ENCODE measurements at places on chromosomes 5 and 9.

DNA sequence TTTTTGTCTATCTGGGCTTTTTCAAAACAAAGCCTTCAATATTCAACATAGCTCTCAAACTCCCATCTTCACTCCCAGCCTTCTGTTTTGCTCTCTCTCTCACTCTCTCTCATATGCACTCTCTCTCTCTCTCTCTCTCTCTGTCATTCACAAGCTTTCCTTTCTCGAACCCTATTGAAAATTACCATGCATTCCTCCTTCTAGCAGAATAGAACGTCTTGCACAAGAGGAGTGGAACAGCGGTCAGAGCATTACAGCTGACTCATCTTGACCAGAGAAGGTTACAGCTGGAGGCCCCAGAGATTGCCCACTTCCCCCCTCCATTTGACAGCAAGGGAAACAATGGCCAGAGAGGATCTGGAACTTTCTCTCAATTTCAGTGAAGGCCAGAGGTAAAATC is 51.0 kb upstream of the LIFR start:
- no peak for DNase-seq

GRCh38 chr9:130448035-130448624 is 3.4 kb downstream of the ASS1 start:
- no peak for DNase-seq

DNA sequence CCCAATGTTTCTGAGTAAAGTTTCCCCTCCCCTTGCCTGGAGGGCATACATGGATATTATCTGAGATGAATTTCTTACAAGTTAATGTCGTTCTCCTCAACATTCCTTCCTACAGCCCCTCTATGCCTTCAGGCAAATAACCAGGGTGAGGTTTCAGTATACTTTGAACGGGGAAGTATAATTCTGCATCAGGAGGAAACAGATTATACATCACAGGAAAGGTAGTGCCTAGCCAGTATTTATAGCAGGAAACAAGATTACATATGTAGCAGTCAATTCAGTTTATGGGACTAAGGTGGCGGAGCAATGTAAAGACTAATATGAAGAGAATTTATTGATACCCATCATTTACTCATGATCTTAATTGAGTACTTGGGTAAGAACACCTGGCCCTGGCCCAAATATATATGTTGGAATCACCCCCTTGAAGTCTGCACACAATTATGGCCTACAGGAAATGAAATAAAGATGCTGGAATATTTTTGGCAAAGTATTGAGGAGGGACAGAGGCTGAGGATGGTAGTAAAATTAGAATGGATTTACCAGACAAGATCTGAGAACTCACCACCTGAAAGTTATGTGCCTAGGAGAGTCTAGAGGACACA is 661.1 kb downstream of the PTPRD start:
- DNase-seq = no peak

- no peak for DNase-seq
Measured at GRCh38 chr5:81687292-81687691, 63.6 kb downstream of the SSBP2 start.

GRCh38 chr9:77016526-77017504 is 2.6 kb upstream of the FOXB2 start:
- DNase-seq = no peak

DNA sequence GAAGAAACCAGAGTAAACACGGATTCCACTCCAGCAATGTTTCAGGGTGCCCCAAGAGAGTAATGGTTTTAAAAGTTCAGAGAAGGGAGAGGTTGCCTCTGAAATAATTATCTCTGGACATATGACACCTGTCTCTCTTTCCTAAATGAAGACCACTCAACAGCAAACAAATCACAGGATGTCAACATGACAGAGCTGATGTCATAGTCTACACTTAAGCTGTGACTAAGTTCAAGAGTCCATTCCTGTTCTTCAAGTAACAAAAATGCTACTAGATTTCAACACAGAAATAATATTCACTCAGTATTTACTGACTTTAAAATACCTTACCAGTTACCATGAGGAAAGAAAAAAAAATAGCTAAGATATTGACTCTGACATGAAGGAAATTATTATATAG is 44.7 kb upstream of the SLC30A5 start:
- no peak for DNase-seq

GRCh38 chr9:17018540-17019196 is 116.2 kb upstream of the CNTLN start:
- no peak for DNase-seq

DNA sequence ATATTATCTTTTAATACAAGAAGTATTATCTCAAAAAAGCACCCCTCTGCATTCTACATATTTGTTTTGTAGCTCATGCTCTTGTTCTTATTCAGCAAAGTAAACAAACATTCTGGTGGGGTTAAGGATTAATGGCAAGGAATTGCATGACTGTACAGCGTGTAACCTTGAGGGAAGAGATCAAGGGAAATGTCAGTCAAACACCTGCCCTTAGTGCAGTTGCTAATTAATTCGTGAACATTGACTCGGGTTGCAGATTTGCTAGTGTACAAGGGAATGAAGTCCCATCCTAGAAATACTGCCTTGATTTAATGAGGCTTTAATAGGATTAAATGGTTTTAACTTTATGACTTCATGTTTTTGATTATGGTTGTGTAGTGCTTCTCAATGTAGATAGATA is 1758.1 kb downstream of the MAT2B start:
- no peak for DNase-seq

- DNase-seq = no peak
Measured at GRCh38 chr5:57262541-57262940, 88.7 kb downstream of the GPBP1 start.
